D721Med (cell line): ENCODE measurements at places on chromosomes 2 and 18.

DNA sequence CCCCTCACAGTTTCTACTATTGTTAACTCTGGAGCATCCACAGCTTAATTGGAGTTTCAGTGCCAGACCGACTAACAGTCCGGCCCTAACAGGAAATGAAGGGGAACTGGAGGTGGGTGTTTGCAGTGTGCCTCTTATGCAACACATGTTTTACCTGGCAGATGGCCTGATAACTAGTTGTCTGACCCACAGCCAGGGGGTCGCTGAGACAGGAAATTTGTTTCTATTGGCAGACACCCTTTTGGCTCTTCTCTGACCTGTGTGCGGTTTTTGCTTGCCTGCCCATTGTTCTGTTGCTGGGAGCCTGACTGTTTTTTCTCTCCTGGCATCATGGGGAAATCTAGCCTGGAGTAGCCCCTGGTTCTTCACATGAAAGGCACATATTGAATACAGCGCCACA, 1329.8 kb downstream of the DSC3 start:
- no peak for DNase-seq

GRCh38 chr2:7672027-7672684, 754.9 kb downstream of the RNF144A start:
- no peak for DNase-seq

- DNase-seq: no peak
These were observed 5.1 kb downstream of the TIMM21 start for GRCh38 chr18:74153377-74153776.

DNA sequence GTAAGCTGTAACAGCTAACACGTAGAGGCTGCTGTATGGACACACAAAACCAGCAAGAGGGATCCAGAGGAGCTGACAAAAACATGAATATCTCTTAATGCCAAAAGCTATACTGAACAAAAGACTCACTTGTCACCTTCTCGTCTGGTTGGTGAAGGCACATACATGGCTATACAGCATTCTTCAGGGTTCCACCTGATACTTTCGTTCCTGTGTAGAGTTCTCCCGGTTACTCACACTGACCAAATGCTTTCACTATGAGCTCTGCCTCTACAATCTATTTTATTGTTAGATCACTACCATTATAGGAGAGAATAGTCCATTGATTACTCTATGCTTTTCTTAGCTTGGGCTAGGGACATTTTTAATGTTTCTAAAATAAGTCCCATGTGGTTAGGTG, 193.1 kb downstream of the HNMT start:
- DNase-seq: no peak

DNA sequence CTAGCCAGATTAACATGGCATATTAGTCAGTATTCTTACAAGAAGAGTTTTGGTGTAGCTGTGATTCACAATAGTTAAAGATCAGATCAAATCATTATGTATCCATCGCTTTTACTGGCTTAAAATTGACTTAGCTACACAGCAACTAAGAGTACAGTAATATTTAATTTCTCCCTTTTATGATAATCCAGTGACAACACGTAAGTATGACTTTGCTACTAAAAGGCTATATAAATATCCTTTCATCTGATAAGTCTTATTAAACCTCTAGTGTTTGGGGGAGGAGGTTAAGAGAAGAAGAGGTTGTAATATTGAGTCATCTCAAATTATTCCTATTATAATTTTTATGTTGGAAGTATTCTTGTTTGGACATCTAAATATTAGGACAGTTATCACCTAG, 51.0 kb downstream of the KCNG3 start:
- DNase-seq: no peak

DNA sequence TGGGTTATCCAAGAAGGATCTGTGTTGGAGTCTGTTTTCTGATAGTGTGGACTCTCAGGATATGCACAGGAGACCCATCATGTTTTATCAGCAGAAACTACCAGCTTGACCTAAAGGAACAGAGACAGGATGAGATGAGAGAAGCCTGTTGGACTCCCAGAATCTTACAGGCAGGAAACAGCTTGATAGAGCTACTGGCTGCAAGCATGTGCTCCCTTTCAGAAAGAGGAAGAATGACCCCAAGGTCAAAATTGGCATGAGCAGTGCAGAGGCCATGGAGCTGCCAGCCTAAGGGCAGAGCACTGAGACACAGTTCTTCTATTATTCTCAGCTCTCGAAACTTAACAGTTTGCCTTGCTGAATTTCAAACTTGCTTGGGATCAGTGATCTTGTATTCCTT, 135.2 kb upstream of the NFATC1 start:
- no peak for DNase-seq

DNA sequence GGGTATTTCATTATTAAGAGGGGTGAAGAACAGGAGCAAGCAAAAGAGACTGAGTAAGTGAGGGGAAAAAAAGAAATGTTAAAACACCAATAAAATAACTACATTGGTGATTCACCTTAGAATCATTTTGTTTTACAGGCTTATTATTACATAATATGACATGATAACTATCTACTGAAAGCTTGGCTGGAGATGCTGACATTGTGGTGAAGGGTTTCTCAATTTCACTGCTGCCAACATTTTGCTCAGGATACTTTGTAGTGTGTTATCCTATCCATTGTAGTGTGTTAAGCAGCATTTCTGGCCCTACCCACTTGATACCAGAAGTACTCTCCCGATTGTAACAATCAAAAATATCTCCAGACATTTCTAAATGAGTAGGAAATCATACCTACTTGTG, 1564.6 kb upstream of the NXPH2 start:
- no peak for DNase-seq

DNA sequence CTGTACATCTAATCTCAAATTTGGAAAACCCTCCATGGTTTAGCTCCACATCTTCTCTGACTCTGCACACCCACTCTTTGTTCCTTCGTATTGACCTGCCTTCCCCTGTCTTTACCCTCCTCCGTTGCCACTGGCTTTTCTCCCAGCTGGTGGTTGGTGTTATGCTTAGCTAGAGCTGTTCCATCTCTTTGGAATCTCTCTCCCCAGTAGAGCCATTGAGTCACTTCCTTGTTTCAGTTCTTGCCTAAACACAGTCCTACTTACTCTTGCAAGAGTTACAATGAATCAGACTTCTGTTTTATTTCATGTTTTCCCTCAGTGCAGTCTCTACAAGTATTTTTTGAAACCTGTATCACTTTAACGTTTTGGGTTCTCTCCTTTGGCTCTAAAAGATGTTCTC, 263.9 kb downstream of the LTBP1 start:
- DNase-seq: no peak

GRCh38 chr18:37611614-37612279, 46.1 kb upstream of the CELF4 start:
- DNase-seq: no peak

DNA sequence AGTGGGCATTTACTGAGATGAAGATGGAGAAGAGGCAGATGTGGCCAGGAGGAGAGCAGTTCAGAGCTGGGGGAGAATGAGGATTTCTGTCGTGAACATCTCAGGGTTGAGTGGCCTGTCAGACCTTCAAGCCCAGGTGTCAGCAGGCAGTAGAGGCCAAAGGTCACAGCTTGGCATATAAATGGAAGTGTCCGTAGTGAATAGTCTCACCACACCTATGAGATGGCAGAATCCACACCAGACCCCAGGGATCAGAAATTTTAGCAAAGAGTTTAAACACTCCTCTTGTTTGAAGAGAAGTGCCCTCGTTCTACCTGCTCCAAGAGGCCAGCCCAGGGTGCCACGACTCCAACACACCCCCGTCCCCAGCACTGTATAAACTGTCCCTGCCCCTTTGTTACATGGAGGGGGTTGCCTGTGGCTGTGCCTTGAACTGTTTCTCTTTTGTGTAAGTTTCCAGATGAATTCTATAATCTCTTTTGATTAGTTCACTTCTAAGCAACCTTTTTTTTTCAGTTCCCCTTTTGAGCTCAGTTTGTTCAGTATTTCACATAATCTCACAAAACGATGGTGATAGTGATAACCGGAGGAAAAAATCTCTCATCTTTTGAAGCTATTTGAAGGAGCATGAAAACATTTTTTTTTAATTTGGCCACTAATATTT, 69.0 kb upstream of the TTC39C start:
- no peak for DNase-seq

DNA sequence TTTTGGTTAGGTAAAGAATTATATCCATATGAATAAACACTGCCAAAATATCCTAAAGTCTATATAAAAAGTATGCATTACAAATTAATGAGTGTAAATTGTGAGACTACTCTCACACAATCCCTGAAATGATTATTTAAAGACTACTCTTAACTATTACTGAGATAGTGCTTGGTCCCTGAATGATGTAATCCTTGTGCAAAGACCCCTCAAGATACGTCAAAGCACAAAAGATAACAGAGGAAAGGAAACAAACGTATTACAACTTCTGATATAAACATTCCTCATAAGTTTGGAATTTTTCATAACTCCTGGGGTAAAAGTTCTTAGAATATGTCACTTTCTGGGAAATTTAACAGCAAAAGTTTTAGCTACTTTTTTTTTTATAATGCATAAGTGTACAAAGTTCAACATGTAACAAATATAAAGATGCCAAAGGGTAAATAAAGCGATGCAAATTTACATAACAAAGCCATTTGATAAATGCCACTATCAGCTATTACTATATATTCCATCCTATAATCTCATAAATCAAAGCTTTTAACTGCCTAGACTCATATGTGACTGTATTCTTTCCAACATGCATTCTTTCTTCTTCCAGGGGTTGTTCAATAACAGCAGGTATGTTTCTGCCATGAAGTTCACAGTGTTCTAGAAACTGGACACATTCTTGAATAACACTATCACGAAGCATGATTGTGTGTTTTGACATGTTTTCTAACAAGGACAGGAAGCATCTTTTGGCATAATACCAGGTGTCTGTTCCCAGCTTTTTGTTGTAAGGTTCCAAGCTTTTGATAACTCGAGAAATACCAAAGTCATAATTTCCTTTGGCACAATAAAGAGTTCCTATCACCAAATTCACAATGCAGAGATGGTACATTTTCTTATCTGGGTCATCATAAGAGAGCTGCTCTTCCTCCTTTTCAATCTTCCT, 158.0 kb downstream of the AGPS start:
- DNase-seq: no peak

DNA sequence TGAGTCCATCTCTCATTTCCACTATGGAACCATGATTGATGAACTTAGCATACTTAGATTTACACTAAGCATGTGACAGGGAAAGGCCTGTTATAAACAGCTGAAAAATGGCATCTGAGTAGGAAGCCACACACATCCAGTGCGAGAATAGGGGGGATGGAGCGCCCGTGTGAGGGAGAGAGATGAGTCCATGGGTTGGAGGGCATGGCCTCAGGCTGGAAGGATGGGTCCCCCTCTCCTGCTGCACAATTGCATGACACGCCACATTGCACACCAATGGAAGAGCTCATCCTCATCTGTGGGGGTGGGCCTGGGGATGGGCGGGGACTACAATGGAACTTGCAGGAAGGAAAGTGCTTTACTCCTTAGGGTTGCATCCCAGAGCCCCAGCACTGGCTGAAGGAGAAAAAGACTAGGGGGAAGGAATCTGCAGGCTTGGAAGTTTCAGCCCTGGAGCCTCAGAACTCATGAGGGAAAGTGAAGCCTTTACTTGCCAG, 46.4 kb upstream of the CXCR4 start:
- DNase-seq: no peak

- no peak for DNase-seq
These were observed 55.1 kb upstream of the CD302 start for GRCh38 chr2:159853101-159853500.

DNA sequence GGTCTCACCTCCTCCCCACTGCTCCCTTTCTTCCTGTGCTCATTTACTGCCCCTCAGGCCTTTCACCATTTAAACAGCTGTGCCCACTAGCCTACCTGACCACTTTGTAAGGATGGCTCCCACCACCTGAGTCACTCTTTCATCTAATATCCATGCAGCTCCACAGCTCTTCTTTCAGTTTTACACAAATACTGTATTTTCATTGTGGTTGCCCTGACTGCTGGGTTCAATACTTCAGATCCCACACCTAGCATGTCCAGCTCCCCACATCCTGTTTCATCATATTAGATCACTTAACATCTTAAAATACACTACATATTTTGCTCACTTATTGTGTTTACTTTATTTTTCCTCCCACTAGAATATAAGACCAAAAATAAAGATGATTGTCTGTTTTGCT, 1110.6 kb downstream of the TSN start:
- DNase-seq: no peak

GRCh38 chr2:165427686-165428085, 41.8 kb upstream of the CSRNP3 start:
- DNase-seq: no peak

GRCh38 chr2:16031058-16031847, 90.9 kb downstream of the MYCN start:
- no peak for DNase-seq

DNA sequence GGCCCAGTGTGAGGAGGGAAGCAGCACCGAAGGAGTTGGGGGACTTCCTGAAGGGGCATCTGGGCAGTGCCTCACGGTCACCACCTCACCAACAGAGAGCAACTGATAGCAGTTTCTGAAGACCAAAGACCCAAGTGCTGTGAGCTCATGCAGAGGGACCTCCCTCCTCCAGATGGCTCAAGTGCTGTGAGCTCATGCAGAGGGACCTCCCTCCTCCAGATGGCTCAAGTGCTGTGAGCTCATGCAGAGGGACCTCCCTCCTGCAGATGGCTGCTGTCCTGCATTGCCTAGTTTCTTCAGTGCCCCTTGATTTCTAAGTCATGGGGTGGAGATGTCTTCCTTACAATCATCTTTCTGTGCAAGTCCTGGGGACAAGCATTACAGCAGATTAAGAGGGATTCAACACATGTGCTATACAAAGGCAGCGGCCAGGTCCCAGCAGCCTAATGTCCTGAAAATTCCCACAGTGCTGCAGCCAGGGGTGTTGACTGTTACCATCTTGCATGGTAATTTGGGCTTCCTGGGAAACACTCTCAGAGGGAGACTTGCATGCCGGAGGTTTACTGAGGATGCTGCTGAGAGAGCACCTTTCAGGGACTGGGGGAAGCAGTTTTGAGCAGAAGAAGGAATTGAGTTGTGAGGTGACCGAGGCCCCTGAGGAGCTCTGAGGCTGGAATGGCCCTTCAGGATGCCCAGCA, 409.3 kb downstream of the GALR1 start:
- DNase-seq: no peak

GRCh38 chr2:128473175-128474035, 154.7 kb upstream of the HS6ST1 start:
- DNase-seq: no peak

GRCh38 chr2:174628528-174629169, 31.0 kb upstream of the WIPF1 start:
- DNase-seq: no peak

GRCh38 chr2:109318150-109318948, 189.3 kb downstream of the SH3RF3 start:
- DNase-seq: no peak

GRCh38 chr2:98556344-98557033, 51.8 kb downstream of the COA5 start:
- no peak for DNase-seq

- DNase-seq: no peak
These were observed 13.6 kb downstream of the ARID5A start for GRCh38 chr2:96549967-96550786.

- DNase-seq: no peak
These were observed 8.0 kb downstream of the ME2 start for GRCh38 chr18:50886929-50887328.

GRCh38 chr2:8849327-8849726, 11.9 kb upstream of the KIDINS220 start:
- no peak for DNase-seq
